ENCODE measurements at places on chromosomes 5 and 9.

GRCh38 chr5:149317281-149318048 lies 27.8 kb upstream of the GRPEL2 start:
- peak; percentile 53 for DNase-seq

GRCh38 chr9:95266649-95267048 lies 50.9 kb downstream of the FANCC start:
- no peak for DNase-seq

DNA sequence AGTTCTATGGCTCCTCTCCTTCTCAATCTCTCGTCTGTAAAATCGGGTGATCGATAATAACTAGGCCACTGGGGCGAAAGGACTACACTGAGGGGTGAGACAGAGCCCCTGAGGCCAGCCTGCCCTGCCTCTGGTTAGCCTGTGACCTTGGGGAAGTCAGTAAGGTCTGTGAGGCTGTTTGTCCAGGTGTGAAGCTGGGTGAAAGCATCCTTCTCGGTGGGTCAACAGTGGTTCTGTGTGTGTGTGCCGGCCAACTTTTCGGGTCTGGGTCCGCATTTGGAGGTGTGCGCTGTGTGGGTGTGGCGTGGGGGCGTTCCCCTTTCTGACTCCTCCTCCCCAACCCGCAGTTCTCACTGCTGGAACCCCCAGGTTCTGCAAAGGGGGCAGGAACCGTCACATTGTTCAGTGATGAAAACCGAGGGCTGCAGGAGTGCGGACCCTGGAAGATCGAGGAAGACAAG lies 5.0 kb upstream of the RNF44 start:
- no peak for DNase-seq

DNA sequence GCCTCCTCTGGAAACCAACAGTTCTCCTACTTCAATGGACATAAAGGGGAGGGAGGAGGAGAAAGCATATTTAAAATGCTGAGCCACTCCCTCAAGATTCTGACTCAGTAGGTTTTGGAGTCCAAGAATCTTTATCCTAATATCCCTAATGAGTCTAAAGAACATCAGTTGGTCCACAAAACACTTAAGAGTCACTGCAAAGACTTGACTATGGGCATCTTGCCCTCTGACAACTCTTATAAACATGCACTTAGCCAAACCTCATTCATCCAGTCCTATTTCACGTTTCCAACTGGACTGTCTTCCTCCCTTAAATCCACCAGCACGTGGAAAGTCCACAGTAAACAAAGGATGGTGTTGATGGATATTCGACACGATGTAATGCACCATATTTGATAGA lies 172.5 kb downstream of the FAM114A2 start:
- no peak for DNase-seq

DNA sequence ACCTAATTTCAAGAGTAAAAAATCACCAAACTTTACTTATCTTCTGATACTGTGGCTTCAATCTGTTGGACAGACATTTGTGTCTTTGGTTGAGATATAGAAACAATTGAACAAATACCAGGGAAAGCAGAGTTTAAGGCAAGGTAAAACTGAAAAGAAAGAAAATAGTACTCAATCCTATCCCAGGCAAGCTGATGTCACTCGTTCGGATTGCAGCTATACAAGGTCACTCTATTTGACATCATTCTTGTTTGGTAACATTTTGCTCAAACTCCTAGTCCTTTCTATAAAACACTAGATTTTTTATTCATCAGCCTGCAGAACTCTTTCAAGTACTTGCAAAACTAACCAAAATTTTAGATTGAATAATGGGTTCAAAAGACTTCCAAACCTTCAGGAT lies 91.9 kb upstream of the ANKRD55 start:
- DNase-seq = no peak

GRCh38 chr9:115058684-115059315 lies 59.2 kb downstream of the TNC start:
- no peak for DNase-seq

All from NB4 (cell line).